Adrenal gland (tissue), 19 donors: ENCODE measurements at places on chromosomes 11 and 22. TPM values are rescaled to one million over a fixed set of nuclear protein-coding genes. Genes with fewer than 3 reads are reported as not detected.
A peak's percentile ranks its signal among the peaks of the same experiment; 100 is the strongest.

DNA sequence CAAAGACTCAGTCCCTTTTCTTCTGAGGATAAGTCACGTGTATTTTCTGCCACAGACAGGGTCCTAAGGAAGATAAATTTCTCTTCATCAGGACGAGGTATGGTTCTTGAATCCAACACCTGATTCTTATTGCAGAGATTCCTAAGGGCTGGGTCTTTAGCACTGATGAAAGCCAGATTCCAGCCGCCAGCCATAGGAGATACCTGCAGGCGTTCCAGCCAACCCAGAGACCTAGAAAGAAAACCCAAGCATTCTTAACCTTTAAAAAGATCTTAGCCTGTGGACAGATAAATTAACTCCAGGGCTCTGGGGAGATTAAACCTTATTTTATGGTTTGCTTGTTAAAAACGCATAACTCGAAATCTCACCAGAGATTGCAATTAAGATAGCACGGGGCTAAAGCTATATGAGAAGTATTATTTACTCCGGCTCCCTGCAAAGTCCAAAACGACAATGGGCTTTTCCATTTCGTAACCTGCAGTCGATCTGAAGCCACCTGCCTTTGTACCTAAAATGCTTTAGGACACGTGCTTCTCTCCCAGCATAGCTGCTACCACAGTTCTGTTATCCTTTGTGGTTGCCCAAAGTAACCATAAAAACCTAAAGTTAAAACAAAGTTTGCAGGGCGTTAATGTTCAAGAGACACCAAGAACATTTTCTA is 104.5 kb downstream of the NXPE2 start:
- no peak for DNase-seq

GRCh38 chr11:94678901-94679300 is 89.3 kb upstream of the AMOTL1 start:
- no peak for DNase-seq

- no peak for DNase-seq
These were observed 2.4 kb downstream of the UCP2 start for GRCh38 chr11:73980001-73980961.

- no peak for DNase-seq
These were observed 25.3 kb upstream of the CSNK2A3 start for GRCh38 chr11:11378184-11378940.

Gene CARD18
- not detected for total RNA-seq

DNA sequence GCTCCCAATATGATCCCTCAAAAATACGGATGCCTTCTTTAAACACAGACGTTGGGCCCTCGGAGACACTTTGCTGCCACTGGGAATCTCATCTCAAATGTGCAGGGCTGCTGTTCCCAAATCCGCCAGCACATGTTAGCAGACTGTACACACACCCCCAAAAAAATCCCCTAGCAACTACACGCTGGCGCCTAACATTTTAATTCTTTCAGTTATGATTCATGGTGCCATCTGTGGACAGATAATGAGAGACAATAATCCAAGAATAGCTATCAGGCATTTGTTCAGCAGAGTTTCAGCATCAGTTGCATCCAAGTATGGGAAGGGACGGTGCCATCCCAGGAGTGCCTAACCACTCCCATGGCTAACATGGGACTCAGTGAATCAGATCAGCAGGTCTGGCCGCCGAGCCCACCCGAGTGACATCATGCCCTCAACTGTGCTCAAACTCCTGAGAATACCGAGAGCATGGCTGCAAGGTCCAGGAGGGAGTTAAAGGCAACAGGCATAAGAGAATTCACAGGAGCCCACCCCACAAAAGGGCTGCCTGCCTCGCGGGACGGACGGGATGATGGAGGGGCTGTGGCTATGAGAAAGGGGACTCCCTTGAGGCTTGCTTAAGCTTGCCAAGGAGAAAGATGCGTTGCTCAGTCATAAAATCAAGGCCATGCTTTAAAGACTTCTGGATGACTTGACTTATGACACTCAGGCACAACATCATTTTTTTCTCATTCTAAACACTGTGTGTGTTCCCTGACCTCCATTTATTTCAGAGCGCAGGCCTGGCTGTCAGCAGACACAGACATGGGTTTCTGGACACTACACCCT is 337.0 kb downstream of the SHANK2 start:
- DNase-seq: no peak

DNA sequence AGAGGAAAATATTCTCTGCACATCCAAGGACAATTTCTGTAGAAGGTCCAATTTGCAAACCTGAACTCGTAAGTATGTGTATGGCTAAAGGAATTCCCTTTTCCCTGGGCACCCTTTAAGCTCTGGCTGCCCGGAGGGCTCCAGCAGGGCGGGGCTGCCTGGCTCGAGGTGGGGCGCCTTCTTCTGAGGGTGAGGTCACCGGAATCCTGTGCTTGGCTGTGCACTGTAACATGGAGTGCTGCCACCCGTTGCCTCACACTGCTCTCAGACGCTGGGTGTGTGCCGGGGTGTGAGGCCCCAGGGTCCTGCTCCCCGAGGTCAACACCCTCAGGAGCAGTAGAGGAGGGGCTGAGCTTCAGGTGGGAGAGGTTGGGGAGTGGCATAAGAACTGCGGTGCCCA is 61.5 kb downstream of the SYN3 start:
- DNase-seq: no peak

Gene POU2AF2
- total RNA-seq: not detected

GRCh38 chr11:74418509-74418895 is 20.3 kb upstream of the PGM2L1 start:
- no peak for DNase-seq

Gene FAM111B
- 1.3 TPM for total RNA-seq

GRCh38 chr22:26892166-26893041 is 235.0 kb downstream of the MIAT start:
- DNase-seq: peak; percentile 32

- DNase-seq: no peak
These were observed 2.1 kb upstream of the TMPRSS4 start for GRCh38 chr11:118074785-118075184.

DNA sequence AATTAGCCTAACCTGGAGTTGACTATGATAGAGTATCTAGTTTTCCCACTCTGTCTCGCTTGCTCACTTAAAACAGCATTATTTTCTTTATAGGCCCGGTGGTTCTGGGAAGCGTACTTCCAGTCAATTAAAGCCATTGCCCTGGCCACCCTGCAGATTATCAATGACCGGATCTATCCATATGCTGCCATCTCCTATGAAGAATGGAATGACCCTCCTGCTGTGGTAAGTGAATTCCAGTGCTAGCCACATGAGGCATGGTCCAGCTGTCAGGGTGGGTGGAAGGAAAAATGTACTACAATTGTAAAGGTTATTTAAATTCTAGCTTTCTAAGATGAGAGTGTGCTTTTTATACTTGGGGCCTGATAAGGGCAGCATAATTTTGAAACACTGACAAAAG is 76.0 kb downstream of the EXT2 start:
- DNase-seq: no peak

DNA sequence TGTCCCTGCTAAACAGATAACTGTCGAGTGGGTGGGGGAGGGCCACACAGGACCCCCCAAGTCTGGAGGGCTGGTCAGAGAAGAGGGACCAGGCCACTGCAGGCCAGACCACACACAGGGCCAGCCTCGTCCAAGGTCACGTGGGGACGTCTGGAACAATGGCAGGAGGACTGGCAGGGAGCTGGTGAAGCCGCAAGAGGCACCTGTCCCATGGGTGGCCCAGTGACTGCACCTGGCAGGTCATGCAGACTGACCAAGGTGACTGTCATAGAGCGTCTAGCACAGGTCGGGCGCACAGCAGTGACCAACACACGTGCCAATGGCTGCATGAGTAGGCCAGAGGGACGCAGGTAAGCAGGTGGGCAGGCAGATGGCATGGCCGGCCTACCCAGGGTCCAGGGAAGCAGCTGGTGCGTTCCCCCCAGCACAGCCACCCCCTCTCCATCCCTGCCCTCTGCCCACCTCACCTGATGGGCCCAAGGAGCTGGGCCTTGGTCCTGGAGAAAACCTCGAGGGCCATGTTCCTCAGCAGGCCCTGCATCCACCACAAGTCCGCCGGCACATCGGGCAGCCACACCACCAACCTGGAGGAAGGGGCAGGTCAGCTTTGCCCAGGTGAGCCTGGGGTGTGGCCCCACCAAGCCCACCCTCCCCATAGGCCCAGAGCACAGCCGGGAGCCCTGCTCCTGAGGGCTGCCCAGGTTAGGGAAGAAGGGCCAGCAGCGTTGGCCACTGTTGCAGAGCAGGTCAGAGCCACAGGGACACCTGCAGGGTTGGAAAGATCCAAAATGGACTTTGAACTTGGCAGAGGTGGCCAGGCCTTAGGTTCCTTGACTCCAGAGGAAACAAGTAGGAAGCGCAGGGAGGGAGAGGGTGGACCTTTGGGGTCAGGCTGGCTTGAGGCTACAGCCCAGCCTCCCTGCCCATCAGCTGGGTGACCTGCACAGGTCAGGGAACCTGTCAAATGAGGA is 10.4 kb downstream of the PNPLA5 start:
- DNase-seq: no peak

- DNase-seq: no peak
These were observed 21.3 kb downstream of the ST14 start for GRCh38 chr11:130180896-130181294.

- no peak for DNase-seq
These were observed 20.3 kb downstream of the CCDC83 start for GRCh38 chr11:85875505-85875904.

DNA sequence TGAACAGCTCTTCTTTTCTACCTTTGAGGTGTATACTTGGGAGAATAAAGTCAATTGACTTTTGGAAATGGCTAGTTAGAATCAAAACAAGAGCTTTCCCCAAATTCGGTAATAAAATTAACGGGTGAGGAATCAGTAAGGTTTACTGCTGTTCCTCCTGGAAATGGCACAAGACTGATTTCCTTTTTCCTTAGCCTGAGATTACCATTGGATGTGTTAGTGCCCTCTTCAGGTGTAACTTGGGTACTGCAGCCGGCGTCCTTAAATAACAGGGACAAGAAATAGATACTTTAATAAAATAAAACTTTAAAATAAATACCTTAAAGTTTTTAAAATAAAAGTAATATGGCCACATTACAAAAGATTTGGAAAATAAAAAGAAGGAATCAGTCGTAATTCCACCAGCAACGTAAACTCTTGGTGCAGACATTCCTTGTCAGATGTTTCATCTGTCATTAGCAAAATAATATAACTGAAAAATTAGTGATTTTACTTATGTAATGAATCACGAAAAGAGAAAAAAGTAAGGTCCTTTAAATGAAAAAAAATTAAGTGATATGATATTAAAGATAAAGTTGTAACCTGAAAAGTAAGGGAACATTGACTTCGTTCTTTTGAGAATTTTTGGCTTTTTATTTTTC is 29.7 kb downstream of the ZFTA start:
- peak; percentile 61 for DNase-seq
